ENCODE measurements at places on chromosomes 11 and 22.

GRCh38 chr11:35587972-35588371 is 30.3 kb upstream of the FJX1 start:
- DNase-seq, result no peak

- DNase-seq, result no peak
These were observed 32.0 kb downstream of the OR5A2 start for GRCh38 chr11:59394186-59394585.

- DNase-seq, result no peak
These were observed 13.2 kb downstream of the SIK3 start for GRCh38 chr11:117084992-117085391.

GRCh38 chr11:98234698-98235097 is 786.1 kb upstream of the CNTN5 start:
- DNase-seq, result no peak

GRCh38 chr11:57646194-57646798 is 3.4 kb downstream of the YPEL4 start:
- no peak for DNase-seq

- DNase-seq, result no peak
These were observed 5.3 kb downstream of the GRAP2 start for GRCh38 chr22:39906207-39906606.

- no peak for DNase-seq
These were observed 7.8 kb upstream of the BCL9L start for GRCh38 chr11:118933486-118933885.

DNA sequence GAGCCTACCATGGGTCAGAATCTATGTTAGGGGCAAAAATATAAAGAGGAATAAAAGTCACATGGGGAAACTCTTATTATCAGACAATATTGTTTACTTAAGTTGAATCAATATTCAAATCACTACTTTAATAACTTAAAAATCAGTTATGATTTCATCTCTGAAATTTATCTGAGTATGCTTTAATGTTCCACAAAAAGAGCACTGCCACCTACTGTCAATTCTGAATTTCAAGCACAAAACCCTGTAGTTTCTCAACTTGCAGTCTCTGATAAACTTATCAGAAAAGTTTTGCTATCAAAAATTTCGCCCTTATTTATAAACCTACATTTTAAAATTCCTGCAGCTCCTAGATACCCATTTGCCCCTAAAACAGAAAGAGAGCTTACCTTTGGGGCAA is 47.3 kb downstream of the RDX start:
- DNase-seq, result no peak

GRCh38 chr11:76160856-76161255 is 45.4 kb downstream of the WNT11 start:
- no peak for DNase-seq

Measured in T-helper 9 cell (primary cell).